ENCODE measurements at places on chromosomes 2 and 18.
A peak's percentile ranks its signal among the peaks of the same experiment; 100 is the strongest.

DNA sequence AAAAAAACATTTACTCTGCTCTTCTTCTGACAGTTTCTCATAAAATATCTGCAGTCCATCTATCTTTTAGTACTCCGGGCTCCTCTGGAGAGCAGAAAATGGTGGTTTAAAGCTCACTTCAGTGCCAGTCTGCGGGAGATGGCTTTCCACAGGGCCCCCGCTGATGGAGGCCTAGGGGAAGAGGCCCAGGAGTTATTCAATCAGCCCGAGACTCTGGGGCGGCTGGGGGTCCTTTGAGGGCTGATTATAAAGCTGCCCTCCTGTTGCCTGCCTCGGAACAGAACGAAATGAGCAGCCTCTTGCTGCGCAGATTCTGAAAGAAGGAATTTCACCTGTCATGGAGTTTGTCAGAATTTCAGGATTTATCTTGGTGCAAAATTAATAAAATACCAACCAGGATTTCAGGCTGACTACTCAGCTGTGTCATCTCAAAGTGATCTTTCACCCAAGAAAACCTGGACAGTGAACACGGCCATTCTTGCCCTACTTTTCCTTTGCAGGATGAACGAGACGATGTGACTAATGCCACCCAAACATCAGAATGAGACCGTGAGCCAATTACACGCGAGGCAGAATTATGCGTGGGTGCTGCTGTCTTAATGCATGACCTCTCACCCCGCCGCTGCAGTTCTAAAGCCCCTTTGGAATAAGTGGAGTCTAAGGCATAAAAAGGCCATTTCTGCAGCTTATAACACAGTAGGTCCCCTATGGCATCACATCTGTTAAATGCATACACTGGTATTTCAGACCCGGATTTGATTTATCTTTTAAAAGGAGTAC is 273.8 kb downstream of the ZNF521 start:
- H3K36me3 ChIP-seq = no peaks in the 10 kb centered on the region
- H3K4me1 ChIP-seq = peaks cover 11% of the 10 kb centered on the region
- DNase-seq = no peak
- no peak overlapping the region for H3K27ac ChIP-seq
- H3K4me3 ChIP-seq = no peak overlapping the region

GRCh38 chr18:2570772-2571199 is 519 bp downstream of the METTL4 start:
- peak overlapping the region; percentile 95 for H3K27ac ChIP-seq
- peak; percentile 73 for DNase-seq
- H3K36me3 ChIP-seq = no peaks in the 10 kb centered on the region

- DNase-seq = no peak
- H3K27ac ChIP-seq = no peak overlapping the region
- H3K4me3 ChIP-seq = no peak overlapping the region
- H3K27me3 ChIP-seq = no peaks in the 10 kb centered on the region
Observed at GRCh38 chr18:31929273-31929672, 13.7 kb downstream of the TRAPPC8 start.

DNA sequence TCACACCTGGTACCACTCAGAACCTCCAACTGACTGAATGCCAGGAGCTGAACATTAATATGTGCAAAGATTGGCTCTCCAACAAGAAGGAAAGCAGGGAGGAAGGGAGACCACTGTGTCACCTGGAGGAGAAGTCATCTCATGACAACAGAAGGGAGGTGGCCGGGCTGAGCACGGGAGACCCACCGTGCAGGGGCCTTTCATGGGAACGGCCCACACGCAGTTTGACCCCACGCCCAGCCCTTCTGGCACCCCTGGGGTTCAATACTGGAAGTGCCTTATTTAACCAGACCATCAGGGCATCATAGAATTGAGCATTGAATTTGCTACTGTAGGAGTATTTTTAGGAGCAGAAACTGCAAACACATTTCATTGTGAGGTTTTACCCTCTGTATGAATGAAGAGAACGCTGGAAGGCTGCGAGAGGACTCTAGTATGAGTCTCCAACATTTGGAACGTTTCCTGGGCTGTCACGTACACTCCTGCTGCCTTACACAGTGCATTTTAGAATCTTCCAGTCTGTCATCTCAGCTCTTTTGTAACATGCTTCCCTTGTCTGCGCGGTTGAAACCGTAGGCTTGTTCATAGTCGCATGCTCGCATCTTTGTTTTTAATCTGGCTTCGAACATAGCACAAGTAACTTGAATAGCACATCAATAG is 132.1 kb downstream of the NFATC1 start:
- H3K27ac ChIP-seq = no peak overlapping the region
- no peaks in the 10 kb centered on the region for H3K4me1 ChIP-seq
- H3K4me3 ChIP-seq = no peak overlapping the region
- H3K27me3 ChIP-seq = no peaks in the 10 kb centered on the region
- no peaks in the 10 kb centered on the region for H3K36me3 ChIP-seq

DNA sequence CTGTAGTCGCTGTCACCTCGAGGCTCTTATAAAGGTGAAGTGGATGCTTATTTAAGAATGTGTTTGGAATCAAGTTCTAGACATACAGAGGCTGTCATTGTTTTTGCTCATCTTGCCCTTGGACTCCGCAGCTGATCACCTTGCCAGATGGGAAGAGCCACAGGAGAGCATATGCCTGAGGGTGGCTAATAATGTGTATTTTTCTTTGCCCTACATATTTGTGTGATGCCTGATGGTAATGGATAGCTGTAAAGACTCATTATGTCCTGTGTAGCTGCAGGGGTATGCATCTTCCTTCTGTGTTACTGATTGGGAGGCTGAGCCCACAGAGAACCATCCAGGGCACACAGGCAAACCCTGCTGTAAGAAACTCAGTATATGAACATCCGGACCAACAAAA is 61.7 kb downstream of the PRKCE start:
- no peak for DNase-seq
- H3K27ac ChIP-seq = no peak overlapping the region
- no peaks in the 10 kb centered on the region for H3K36me3 ChIP-seq

Measured in adrenal gland (tissue), 19 donors.